Urinary bladder (tissue), 4 donors: ENCODE measurements at places on chromosomes 1 and 21. TPM values are rescaled to one million over a fixed set of nuclear protein-coding genes. Genes with fewer than 3 reads are reported as not detected.

The OR2L2 gene
- total RNA-seq = 0.11 TPM

GRCh38 chr1:27992276-27992675 lies 32.5 kb downstream of the XKR8 start:
- DNase-seq = no peak

DNA sequence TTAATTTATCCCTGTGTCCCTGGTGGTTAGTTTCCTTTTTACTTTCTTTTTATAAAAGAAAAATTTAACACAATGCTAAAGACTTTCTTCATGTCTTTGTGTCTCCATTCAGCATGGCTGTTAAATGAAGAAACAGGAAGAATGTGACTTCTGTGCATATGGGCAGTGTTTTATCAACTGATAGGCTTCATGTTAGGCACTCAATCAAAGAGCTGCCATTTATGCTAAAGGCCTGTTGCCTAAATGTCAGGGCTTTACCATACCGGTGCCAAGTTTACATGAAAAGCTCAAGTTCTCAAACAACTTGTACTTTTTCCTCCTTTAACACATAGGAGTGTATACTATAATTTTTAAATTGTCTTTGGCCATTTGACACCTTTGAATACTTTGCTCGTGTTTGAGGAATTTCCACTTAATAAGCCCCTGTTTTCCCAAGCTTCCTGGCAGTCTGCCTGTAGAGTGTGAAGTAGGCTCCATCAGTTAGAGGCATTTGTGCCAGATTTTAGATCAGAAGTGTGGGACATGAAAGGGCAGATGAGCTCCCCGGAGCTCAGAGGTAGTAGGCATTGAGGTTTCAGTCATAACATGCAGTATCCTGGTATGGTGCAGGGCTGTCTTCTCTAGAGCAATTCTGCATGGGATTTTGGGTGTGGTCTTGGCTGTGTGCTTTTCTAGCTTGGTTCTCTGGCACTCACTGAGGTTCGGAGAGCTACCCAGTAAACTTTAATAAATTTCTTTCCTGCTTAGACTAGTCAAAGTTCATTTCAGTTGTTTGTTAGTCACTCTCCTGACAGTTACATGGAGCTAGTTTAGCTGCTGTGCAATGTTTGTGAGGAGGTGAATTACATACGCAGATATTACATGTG lies 119.0 kb downstream of the LEPR start:
- DNase-seq = no peak

- no peak for DNase-seq
These were observed 77.1 kb downstream of the PGBD5 start for GRCh38 chr1:230349020-230349393.

DNA sequence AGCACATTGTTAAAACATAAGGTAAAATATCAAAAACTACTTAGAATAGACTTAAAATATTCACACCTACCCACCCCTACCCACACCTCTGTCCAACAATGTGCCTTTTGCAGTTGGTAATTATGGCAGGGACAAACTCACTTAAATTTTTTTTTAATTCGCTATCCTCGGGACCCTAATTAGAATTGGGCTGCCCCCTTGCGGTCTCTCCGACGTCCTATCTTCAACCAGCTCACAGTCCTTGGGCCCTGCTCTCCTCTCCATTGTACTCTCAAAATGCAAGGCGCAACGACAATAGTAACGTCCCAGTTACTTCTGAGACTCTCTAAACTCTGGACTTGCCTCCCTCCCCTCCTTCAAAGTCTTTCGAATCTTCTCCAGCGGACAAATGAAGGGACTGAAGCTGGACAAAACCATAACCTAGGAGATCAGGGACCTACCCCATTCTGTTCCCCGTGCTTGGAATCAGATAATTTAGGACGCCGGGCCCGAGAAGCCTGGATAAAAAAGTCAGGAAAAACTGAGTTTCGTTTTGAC lies 1.1 kb upstream of the CIART start:
- no peak for DNase-seq

- no peak for DNase-seq
These were observed 2.0 kb downstream of the MAPKAPK2 start for GRCh38 chr1:206686478-206687249.

The TBX15 gene
- 5.2 TPM for total RNA-seq

- no peak for DNase-seq
These were observed 524.2 kb downstream of the KIF26B start for GRCh38 chr1:245678860-245679411.

DNA sequence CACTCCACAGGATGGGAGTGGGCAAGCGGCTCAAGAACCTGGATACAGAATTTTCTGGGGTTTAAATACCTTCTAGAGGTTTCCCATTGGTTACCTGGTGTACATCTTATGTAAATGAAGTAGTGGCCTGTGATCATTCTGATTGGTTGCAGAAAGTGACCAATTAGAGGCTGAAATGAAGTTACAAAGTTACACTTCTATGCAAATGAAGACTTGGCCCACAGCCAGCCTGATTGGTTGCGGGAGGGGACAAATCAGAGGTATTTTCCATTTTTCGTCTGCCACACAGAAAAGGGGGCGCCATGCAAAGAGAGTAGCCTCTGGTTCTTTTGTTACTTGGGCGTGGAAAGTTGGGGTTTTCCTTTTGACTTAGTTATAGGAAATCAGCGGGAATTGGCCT lies 8.9 kb downstream of the KCNAB2 start:
- DNase-seq = no peak

The ADGRB2 gene
- 13.4 TPM for total RNA-seq

The CHODL gene
- total RNA-seq = 31.8 TPM
